Kidney glomerular epithelial cell (primary cell): ENCODE measurements at places on chromosomes 4 and X.

- DNase-seq: no peak
Observed at GRCh38 chrX:45768666-45769236, 568.1 kb upstream of the DIPK2B start.

DNA sequence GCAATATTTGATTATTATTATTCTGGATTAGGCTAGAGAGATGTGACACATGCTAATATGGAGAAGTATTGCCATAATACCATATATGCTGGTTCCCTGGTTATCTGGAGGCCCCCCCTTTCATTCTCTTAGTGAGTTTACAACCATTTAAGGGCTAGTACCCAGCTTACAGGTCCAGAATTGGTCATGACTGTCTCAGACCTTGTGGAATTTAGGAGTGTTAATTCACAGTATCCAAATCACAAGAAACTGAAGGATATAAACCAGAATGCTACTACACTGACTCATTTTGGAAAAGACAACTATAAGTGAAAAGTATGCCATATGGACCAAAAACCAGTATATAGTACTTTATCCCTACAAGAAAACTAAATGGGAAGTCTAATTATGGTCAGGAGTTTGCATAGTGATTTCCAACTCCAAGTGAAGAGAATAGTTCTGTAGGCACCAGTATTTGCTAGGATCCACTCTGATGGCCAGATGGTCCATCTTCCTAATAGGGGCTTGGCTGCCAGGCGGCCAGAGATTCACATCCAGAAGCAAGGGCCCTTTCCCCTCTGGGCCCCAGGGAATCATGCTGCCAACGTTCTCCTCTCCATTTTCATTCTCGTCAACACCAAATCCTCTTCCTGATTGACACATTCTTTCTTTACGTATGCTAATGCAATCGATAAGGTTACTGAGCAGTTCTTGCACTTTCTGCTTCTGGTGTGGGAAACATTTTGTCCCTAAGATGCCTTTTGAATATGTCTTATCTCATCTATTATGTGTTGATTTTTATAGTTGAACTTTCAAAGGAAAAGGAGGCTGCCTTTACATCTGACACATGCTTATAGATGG, 123.6 kb downstream of the SHROOM3 start:
- no peak for DNase-seq

- no peak for DNase-seq
Observed at GRCh38 chr4:86918539-86919072, 16.2 kb upstream of the AFF1 start.

DNA sequence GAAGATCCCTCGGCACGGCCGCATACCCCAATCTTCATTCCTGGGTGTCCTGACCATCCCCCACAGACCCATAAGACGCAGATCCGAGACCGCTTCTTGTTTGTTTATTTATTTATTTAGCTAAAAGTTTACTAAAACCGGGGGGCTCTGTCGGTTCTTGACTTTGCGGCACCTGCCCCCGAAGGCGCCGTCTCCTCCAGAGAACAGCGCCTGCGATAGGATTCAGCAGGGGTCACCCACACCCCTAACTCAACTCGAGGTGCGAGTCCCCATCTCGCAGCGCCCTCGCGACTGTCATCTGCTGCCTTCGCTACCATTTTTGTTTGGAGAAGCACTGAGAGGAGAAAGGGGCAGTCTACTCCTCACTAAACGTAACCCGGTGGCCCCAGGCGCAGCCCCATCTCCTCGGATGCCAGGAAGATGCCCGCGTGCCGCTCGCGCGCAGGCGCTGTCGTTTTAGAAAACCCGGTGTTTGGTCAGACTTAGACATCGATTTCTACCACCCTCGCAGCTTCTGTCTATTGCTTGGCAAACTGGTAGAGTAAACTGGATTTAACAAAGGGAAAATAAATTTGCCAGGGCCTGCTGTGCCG, 18.9 kb upstream of the GPR101 start:
- DNase-seq: no peak

DNA sequence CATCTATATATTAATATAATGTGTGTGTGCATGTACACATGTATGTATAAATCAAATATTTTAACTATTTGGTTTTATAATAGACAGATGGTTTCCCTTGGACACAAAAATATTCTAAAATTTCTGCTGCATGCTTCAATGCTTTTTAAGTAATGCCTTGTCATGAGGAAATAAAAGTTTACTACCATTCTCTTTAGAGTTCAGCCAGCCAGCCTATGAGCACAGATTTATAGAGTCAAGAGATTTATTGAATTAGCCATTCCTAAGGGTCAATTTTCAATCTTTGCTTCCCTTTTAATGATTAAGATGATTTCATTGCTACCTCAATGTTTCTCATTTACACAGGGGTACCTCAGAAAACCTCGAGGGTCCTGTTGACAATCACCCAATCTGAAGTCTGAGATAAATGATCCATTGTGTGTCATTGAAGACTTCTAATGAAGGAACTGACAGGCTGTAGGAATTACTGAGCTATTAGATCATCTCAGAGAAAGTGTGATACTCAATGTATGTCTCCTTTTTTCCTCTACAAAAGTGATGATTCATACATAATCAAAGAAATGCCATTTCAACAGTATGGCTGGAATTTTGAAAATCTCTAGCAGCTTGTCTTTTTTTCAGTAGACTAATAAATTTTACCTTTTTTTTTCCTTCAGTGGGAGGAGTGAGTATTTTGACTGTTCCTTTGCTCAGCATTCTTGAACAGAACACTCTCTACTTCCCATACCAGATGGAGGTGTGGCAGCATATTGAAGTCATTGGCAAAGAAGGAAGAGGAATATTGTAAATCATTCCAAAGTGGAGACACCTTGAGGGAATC, 222.6 kb upstream of the PCDH18 start:
- peak; percentile 65 for DNase-seq

GRCh38 chr4:130249002-130249401, 1153.0 kb downstream of the C4orf33 start:
- no peak for DNase-seq

- DNase-seq: no peak
Observed at GRCh38 chr4:169024762-169025161, 14.7 kb upstream of the CBR4 start.

DNA sequence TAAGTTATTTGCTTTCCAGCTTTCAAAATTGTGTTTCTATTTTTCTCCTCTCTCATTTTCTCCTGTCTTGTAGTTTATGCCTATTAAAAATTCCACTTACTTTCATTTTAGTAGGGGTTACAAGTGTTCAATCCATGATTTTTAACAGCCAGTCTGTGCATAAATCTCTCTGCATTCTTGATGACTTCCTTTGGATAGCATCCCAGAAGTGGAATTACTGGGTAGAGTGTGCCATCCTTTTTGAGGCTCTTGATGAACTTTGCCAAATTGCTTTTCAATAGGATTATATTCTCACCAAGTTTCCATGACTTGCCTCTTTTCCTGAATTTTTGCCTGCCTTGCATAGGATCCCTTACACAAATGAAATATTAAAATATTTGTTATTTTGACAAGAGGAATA, 58.5 kb downstream of the DIPK2B start:
- DNase-seq: no peak

- DNase-seq: no peak
Observed at GRCh38 chr4:130359542-130359941, 1263.6 kb downstream of the C4orf33 start.

GRCh38 chr4:47374477-47374876, 89.0 kb downstream of the COMMD8 start:
- DNase-seq: peak; percentile 33

DNA sequence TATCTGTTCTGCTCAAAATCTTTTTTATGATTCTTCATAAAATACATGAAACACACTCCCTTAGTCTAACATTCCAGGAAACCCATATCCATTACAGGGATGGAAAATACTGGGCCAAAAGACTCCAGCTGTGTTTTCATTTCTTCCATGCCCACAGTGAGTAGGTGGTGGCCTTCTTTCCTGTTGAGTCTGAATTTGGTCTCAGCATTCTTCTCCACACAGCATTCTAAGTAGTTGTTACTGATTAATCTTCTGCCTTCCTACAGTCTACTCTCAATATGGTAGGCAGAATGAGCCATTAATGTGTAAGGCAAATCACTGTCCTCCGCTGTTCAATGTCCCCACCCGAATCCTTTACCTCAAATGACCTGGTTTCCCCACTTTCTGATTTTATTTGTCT, 370.6 kb upstream of the RPS6KA3 start:
- DNase-seq: no peak

GRCh38 chr4:108172753-108173598, 4.2 kb upstream of the LEF1 start:
- DNase-seq: peak; percentile 12

DNA sequence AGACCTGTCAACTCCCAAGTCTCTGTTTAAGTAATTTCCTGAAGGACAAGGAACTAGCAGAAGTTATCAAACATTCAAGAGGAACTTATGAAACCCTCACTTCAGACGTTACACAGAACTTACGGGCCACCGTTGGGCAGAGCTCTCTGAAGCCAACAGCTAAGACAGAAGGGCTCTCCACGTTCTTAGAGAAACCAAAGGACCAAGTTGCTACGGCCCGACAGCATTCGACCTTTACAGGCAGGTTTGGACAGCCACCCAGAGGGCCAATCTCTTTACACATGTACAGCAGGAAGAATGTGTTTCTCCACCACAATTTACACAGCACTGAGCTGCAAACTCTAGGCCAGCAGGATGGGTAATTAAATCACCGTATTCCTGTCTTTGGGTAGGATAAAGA, 705.1 kb upstream of the GRID2 start:
- DNase-seq: no peak

DNA sequence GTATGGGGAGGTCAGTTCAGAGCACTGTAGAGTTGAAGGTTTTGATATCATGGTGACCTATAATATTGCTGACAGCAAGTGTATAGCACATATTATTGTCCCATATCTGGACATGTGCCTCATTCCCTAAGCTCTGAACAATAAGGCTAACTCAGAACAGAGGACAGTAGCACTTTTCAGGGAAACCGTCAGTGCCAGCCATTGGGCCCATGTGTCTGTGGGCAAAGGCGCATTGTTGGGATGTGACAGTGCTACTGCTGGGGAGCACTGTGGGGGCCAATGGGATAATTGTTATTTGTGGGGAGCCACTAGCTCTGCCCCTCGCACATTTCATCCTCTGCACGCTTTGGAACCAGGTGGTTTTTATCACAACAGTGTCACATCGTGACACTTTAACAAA, 136.2 kb downstream of the ELOVL6 start:
- DNase-seq: no peak

DNA sequence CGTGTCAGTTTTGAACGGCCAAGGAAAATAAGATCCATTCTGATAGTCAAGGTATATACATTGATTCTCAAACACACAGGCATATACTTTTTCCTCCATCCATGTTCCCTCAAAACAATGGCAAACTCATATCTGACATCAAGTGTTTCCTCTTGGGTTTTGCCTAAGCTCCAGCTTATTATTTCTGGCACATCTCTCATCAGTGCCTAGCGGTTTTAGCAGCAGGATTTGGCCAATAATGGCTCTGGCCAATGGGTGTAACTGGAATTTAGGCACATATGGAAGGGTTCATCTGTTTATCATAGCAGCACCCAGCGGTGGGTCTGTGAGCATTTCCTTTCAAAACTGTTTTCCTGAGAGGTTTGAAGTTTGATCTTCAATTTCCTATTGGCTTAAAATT, 161.6 kb upstream of the TLL1 start:
- DNase-seq: no peak

- peak; percentile 39 for DNase-seq
Observed at GRCh38 chr4:8594097-8595038, 1.8 kb downstream of the CPZ start.

- DNase-seq: peak; percentile 77
Observed at GRCh38 chr4:3375688-3376087, 66.1 kb upstream of the HGFAC start.

DNA sequence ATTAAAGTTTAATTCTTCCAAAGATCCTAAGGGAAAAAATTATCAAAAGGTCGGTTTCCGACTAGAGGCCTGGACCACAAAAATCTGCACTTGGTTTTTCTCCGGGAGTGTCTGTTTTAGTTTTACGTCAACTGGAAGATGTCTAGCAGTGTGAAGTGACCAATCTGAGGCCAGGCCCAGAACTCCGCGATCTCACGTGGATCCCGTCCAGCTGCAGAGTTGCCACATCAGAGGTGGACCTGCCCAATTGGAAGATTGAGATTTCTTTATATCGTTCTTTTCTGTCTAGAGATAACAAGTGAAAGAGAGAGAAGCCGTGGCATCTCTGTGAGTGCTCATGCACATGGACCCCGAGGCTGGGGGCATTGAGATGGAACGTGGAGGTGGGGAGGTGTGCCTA, 115.8 kb downstream of the AFF1 start:
- DNase-seq: no peak

GRCh38 chr4:40918330-40918729, 168.6 kb downstream of the NSUN7 start:
- DNase-seq: no peak

DNA sequence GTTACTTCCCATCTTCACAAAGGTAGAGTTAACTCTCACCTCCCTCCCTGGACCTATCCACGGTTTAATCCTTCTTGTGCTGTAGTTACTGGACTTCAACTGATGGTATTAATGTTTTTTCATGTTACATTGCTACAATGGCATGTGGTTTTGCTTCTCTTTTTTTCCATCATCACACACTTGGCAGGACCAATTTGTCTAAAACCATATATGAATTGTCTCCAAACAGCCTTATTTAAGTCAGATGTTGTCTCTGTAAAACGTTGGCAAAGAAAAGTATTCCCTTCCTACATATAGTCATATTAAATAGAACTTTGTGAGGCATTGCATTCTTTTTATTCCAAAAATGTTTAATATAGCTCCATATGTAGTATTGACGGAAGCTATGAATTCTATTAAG, 15.5 kb downstream of the PRRG1 start:
- DNase-seq: no peak

DNA sequence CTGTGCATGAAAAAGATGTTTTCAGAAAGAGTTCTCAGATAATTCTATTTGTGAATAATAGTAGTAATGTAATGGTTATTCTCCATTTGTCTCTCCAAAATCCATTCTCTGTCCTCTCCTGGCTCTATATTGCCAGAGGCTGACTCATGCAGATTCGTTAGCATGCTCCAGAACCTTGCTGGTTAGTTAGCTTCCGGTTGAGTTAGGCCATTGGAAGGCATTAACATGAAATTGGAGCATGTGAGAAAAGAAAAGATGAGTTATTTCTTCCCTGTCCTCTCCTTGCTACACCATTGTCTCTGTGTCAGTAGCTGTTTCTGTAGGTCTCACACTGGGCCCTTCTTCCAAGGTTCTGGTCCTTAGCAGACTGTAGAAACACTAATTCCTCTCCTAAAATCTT, 23.5 kb upstream of the PRDM8 start:
- no peak for DNase-seq

- DNase-seq: no peak
Observed at GRCh38 chr4:168507178-168507815, 10.4 kb downstream of the PALLD start.

- no peak for DNase-seq
Observed at GRCh38 chr4:72527038-72527646, 41.9 kb downstream of the ADAMTS3 start.
